NCI-H226 (cell line): ENCODE measurements at places on chromosomes 6 and 20.

DNA sequence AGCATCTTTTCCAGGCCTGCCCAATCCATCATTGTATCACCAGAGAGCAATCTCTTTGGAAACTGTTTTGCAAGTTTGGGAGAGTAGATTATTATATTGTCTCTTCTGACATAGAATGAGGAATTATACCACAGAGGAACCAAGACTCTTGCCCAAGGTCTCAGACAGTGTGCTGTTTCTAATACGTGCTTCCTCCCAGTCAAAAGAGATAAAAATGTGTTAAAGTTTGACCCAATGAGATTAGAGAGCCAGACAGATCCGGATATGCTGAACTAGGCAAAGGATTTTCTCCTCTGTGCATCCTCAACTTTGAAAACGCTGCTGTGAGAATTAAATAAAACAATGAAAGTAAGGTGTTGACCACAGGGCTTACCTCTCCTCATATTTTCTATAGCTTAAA, 18.6 kb upstream of the NT5E start:
- no peak for DNase-seq

DNA sequence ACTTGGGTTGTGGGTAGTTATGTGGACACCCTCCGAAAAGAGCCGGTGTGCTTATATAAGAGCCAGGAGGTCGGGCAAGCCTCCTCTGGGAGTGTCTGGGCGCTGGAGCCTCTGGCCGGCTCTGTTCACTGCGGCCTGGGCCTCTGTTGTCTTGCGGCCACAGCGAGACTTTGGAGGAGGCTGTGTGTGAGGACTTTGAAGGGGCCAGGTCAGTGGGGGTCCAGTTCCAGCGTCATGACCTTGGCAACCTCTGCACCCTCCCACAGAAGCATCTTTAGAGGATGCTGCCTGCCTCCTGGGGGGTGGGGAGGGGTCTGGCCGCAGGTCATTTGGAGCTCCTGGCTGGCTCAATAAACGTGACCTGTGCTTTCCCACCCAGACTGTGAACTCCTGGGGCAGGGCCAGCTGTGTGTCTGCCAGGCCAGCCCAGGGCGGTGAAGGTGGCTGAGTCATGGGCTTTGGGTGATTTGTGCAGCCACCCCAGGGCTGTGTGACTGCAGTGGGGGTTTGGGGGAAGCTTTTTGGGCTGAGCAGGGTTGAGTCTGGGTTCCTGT, 1.2 kb downstream of the TCEA2 start:
- peak; percentile 56 for DNase-seq

- DNase-seq: no peak
Observed at GRCh38 chr20:32796383-32796948, 23.3 kb upstream of the MAPRE1 start.

DNA sequence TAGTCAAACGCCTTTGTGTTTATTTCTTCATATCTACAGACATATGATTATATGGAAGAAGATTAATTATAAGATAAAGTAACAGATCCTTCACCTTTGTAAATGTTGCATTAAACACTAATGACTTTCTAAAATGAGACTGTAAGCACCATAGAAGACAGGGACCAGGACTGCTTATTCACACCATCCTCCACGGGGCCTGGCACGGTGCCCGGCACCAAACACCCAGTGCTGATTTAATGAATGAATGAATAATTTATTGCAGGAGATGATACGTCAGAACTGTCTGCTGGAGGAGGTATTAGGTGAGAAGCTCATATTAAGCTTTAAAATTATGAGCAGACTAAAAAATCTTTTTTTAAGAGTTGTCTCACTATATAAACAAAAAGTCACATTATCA, 88.3 kb downstream of the SLX4IP start:
- DNase-seq: no peak

DNA sequence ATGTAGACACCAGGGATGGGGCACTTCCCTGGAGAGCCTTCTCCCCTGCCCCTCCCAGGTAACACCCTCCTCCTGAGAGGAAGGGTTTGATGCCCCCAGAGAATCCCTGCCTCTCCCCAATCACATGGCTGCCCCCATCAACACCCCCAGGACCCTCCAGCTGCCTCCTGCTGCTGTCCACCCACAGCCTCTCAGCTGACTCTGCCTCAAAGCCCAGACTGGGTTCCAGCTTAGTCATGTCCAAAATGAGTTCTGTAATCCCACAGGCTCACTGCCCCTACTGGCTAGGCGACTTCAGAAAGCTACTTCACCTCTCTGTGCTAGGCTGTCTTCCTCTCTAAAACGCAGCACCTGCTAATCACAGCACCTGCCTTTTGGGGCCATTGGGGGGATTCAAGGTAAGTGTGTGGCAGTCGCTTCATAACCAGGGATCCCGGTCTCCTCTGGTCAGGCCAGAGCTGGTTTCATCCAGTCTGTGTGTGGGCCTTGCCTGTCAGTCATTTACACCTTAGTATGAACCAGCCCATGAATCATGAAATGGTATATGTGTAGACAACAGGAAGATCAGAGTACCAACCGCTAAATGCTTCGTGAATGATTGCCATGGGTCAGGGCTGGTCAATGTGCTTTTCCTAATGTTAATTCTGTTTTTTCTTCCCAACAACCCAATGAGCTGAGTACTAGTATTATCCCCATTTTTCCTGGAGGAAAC, 40.4 kb downstream of the TFEB start:
- DNase-seq: no peak

DNA sequence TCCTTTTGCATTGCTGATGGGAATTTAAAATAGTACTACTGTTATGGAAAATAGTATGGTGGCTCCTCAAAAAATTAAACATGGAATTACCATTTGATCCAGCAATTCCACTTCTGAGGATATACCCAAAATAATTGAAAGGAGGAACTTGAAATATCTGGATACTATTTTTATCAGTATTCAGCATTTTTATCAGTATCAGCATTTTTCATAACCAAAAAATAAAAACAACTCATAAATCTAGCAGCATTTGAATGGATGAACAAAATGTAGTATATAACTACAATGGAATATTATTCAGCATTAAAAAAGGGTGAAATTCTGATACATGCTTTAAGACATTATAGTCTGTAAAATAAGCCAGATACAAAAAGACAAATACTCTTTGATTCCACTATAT, 763.4 kb upstream of the MAN1A1 start:
- no peak for DNase-seq

DNA sequence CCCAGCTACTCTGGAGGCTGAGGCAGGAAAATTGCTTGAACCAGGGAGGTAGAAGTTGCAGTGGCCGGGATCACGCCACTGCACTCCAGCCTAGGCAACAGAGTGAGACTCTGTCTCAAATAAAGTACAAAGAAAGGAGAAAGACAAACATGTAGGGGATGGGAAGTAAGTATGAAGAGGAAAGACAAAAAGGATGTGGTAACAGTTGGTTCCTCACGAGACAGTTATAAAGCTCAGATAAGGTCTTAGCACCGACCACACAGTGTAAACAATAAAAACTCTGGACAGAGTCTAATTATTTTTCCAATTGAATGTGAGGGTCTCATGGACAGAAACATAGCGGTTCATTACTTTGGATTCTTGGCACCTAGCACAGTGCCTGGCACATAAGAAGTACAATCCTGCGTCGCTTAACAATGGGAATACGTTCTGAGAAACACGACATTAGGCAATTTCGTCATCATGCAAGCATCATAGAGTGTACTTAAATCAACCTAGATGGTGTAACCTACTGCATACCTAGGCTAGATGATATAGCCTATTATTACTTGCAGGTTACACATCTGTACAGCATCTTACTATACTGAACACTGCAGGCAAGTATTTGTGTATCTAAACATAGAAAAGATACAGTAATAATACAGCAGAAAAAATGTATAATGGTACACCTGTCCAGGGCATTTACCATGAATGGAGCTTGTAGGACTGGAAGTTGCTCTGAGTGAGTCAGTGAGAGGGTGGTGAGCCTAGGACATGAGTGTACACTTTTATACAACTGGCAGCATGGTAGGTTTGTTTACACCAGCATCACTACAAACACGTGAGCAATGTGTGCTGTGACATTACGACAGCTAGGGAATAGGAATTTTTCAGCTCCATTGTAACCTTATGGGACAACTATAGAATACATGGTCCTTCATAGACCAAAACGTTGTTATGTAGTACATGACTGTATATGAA, 38.2 kb downstream of the MBOAT1 start:
- no peak for DNase-seq

DNA sequence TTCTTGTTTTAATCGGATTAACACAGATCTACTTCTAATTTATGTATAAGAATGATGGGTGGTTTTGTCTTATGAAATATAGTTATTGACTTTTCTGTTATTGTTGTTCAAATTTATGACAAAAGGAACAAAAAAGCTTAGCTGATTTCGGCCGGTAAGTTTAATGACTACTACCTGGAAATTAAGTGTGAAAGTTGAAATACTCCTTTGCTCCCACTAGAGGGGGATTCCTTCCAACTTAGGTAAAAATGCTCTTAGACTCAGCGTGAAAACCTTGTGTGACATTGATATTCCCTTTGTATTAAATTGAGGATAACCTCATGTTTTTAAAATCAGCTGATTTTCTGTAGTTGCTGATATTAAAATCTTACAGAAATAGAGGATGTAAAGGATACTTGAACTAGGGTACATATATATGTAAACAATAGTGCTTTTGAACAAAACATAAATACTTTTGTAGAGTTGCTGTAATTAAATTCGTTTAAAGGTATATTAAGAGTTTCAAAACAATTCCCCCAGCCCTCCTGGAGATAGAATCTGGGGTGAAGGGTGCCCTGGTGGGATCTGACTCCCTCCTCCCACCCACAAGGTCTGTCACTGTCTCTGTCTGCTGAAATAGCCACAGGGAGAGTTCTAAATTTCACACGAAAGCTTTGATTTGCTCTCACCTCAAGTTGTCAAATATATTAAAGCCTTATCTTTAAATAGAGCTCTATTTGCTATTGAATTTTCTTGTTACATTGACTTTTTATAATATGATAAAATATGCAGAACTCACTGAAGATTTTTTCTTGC, 257.5 kb downstream of the ARID1B start:
- peak; percentile 43 for DNase-seq

GRCh38 chr6:160121558-160121957, at the start of gene SLC22A1:
TSS of gene SLC22A1 (plus strand) at chr6:160121815. CDS start at chr6:160121936, 121 bp downstream.
- DNase-seq: no peak

- no peak for DNase-seq
Observed at GRCh38 chr20:6299456-6299855, 176.6 kb upstream of the FERMT1 start.

DNA sequence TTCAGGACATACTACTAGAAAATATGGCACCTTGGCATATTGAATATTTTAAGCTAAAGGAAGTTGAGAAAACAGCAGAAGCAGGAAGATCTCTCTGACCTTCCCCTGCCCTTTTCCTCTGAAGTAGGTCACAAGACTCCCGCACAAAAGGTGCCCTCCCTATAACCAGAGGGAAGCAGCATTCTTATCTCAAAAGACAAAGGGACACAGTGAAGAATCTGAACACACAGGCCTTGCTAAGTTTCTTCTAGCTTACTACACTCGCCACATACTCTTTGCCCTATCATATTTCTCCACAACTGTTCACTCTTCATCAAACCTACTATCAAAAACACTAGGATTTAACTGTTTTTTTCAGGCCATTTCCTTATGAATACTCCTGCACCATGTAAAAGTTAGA, 151.2 kb downstream of the ELOVL4 start:
- no peak for DNase-seq

DNA sequence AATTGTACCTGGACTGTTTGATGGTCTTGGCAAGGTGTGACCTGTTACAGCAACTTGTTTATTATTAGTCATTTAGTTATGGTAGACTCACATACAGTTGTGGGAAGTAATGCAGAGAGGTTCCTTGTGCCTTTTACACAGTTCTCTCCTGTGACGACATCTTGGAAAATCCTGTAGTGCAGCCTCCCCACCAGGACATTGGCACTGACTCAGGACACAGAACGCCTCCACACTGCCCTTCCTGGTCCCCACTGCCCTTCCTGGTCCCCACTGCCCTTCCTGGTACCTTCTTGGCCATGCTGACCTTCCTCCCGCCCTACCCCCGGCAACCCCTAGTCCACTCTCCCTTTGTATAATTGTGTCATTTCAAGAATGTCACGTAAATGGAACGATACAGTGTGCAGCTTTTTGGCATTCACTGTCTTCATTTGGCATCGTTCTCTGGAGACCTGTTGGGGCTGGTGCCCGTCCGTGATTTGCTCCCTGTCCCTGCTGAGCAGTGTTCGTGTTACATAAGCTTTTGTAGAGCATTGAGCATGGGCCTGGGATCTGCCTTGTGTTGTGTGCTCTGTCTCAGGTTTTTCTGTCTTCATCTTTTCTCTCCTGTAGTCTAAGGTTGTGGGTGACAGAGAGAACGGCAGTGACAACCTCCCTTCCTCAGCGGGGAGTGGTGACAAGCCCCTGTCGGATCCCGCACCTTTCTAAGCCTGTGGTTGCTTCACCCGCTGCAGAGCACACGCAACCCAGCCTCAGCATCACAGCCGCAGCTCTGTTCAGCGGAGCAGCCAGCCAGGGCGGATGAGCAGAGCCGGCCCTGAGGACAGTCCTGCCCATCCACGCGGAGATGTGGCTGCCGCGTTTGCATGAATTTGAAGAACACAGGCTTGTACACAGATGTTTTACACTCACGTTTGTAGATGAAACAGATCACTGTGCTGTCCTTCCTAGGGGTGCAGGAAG, 5.4 kb upstream of the DNAJC5 start:
- no peak for DNase-seq

GRCh38 chr6:143594647-143595046, 83.1 kb upstream of the PHACTR2 start:
- DNase-seq: peak; percentile 36

DNA sequence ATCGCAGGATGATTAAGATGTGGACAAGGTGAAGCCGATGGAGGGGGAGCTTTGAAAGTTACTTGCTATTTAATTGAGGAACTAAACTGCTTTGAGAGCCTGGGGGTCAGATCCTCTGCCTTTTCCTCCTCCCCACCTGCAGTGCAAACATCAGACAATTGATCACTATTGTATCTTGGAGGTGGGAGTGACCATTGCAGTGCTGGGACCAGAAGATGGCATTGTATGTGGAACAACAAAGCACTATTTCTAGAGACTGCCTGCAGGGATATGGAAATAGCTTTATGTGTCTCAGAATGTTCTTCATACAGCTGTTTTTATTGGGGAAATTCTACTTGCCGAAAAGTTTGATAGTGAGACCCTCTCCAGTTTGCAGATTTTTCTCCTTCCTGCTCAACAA, 4.2 kb downstream of the MOG start:
- DNase-seq: no peak

GRCh38 chr20:24998121-24998520, 5.6 kb upstream of the APMAP start:
- no peak for DNase-seq

- DNase-seq: no peak
Observed at GRCh38 chr20:63320041-63320511, 27.1 kb downstream of the COL20A1 start.
